ENCODE measurements at places on chromosomes 1 and 21. TPM values are rescaled to one million over a fixed set of nuclear protein-coding genes. Genes with fewer than 3 reads are reported as not detected.

Gene NEGR1
- total RNA-seq = 15.3 TPM

Gene STIL
- 3.9 TPM for total RNA-seq

Gene INSRR
- total RNA-seq = not detected

Gene LMX1A
- not detected for total RNA-seq

Gene CHI3L1
- total RNA-seq = 896 TPM

Gene GNPAT
- total RNA-seq = 55.7 TPM

Gene LCE1E
- not detected for total RNA-seq

Gene C1orf94
- not detected for total RNA-seq

Gene LCE2C
- not detected for total RNA-seq

Gene GNAT2
- not detected for total RNA-seq

Gene NGF
- total RNA-seq = 1.3 TPM

Gene ZBTB8OS
- 32.2 TPM for total RNA-seq

Gene MACF1
- 547 TPM for total RNA-seq

Gene ACAP3
- total RNA-seq = 53.4 TPM

Gene TSSK3
- 0.57 TPM for total RNA-seq

Gene TRIM17
- 0.66 TPM for total RNA-seq

Gene FAM89A
- 8.3 TPM for total RNA-seq

Gene F13B
- not detected for total RNA-seq

Gene DMRTA2
- total RNA-seq = 0.14 TPM

Gene ZNF678
- total RNA-seq = 8.0 TPM

Gene CITED4
- 10.2 TPM for total RNA-seq

Gene LCE3E
- not detected for total RNA-seq

Gene MROH7
- not detected for total RNA-seq

Gene YBX1
- 547 TPM for total RNA-seq

Gene CASZ1
- 0.14 TPM for total RNA-seq

Gene MPC2
- 29.9 TPM for total RNA-seq

Gene PPIAL4G
- not detected for total RNA-seq

Gene SH2D2A
- not detected for total RNA-seq

Gene GSTM5
- total RNA-seq = 0.43 TPM

Gene RNF186
- not detected for total RNA-seq

Gene MTARC2
- 6.8 TPM for total RNA-seq

Gene B3GALT5
- total RNA-seq = 2.6 TPM

Gene PAX7
- total RNA-seq = not detected

Gene FLG2
- not detected for total RNA-seq

Gene GSTM2
- 7.6 TPM for total RNA-seq

Gene TIPRL
- total RNA-seq = 32.4 TPM

Gene LCE1B
- not detected for total RNA-seq

Gene CELA2B
- total RNA-seq = not detected
